NCI-H1048 (cell line): ENCODE measurements at places on chromosomes 2 and 18.

DNA sequence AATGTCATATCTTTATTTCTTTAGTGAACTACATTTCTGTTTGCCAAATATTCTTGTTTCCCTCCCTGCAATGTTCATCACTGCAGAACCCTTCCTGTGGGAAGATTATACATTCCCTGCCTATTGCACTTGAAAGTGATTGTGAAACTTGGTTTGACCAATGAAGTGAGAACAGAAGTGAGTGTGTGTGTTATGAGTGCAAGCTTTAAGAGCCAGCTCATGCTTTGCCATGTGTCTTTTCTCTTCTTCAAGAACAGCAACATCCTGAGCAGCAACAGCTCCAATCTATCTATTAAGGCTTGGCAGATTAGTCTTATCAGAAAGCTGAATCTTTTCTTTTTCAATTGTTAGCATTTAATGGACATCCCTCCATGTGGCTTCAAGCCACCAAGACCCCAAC is 42.0 kb upstream of the UBE2E3 start:
- no peak for DNase-seq

DNA sequence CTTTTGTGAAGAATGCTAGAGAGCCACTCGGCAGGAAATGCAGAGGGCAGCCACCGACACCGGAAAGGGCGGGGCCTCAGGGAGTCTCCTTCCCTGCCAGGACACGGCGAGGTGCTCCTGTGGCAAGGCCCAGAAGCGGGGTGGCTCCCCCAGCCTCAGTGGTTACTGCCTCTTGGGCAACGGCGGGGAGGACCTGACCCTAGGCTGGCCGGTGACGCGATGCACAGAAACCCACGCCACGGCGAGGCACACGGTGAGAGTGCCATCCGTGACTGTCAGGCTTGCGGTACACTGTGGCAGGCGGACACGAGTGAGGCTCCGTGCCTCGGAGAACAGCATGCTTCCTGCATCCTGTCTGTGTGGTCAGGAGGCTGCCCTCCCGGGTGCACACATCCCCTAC is 47.8 kb downstream of the ZAP70 start:
- DNase-seq = no peak

DNA sequence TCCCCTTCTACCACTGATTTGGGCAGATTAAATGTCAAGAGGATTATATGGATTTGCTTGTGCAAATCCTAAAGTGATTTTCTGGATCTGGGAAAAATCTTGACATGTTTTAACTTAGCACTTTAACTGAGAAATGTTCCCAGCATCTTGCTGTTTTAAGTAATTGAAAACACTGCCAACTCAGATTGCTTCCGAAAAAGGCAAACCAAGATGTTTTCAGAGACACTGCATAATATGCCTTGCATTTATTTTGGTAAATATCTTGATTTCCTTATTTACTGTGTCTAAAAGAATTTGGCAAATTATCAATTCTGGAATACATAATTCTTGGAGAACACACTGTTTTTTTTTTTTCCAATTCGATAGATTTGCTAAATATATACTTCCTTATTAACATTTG is 385.0 kb upstream of the FAM98A start:
- DNase-seq = no peak

DNA sequence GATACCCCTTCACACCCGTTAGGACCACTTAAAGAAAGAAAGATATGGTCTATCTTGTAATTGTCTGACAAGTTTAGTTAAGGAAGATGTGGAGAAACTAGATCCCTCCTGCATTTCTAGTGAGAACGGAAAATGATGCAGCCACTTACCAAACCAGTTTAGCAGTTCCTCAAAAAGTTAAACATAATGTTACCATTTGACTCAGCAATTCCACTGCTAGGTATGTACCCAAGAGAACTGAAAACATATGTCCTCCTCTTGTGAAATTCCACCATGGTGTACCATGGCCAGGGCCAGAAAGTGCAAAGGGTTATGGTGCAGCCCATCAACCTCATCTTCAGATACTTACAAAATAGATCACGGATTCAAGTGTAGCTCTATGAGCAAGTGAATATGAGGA is 79.0 kb upstream of the ID2 start:
- DNase-seq = no peak

GRCh38 chr2:43276962-43277391 is 50.6 kb upstream of the ZFP36L2 start:
- no peak for DNase-seq

DNA sequence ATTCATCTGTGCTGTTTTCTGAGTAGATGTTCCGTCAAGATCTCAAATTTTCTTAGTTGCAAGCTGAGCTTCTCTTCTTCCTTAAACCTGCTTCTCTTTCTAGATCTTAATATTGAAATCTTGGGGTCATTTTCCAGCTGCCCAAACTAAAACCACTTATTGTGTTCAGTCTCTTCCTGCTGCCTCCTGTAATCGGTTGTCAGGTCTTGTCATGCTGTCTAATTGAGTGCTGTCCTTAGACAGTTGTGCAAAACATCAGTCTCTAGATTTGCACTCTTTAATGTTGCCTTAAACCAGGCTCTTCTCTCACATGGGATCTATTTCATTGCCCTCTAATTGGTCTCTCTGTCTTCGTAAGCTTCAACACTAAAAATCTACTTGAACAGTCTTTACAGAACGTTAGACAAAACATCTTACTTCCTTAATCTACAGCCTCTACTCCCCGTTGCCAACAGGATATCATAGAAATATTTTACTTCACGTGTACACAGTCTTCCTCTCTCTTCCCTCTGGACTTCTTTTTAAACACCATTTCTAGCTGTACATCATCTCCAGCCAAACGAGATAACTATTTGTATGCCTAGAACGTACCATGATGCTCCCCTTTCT is 34.9 kb downstream of the GPD2 start:
- no peak for DNase-seq

DNA sequence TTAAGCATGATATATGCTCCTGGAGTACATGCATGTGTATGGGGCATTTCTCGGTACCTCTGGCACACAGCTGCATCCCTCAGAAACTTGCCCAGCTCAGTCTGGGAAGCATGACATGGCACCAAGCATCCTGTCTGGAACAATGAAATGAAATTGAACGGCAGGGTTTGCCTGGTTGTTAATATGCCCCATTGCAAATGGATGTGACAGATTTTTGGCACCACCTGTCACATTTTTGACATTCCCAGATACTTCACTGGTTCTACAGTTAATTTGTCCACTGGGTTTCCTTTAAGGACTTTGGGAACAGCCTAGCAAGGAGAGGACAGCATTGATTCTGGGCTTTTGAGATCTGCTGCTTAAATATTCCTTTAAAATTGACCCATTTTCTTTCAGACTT is 305.8 kb downstream of the TSN start:
- no peak for DNase-seq

DNA sequence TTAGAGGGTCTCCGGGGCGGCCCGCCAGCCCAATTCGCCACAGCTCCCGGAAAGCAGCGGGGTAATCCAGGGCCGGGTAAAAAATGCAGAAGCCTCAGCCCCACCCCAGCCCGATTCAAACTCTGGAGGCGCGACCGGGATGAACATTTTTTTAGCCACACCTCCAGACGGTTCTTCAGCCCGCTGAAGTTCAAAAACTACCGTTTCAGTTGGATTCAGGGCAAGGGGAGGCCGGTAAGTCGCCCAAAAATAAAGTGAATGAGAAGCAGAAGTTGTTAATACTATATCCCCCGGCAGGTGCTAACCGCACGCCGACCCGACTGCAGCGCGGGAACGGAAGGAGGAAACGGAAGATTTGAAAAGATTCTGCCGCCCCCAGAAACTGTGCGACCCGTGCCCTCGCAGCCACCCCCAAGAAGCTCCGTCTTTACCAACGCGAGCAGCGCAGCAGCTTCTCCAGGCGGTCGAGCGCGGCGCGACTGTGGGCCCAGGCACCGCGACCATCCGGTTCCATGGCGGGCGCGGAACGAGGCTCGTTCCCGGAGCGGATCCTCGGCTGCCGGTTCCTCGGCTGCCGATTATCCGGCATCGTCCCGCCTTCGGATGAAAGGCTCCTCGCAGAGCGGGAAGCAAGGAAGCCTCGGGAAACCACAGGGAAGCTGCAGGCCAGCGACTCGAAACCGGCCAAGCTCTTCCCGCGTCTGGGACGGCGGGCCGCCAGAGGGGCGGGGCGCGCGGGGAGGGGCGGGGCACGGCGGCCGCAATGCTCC is at the start of gene BARD1:
Gene BARD1, minus strand, starts transcription at position 703 of the 770 bp plus-strand sequence. Its CDS starts 114 bp downstream, at position 589.
- no peak for DNase-seq

GRCh38 chr2:206163251-206163880 is 3.7 kb downstream of the EEF1B2 start:
- DNase-seq = no peak

DNA sequence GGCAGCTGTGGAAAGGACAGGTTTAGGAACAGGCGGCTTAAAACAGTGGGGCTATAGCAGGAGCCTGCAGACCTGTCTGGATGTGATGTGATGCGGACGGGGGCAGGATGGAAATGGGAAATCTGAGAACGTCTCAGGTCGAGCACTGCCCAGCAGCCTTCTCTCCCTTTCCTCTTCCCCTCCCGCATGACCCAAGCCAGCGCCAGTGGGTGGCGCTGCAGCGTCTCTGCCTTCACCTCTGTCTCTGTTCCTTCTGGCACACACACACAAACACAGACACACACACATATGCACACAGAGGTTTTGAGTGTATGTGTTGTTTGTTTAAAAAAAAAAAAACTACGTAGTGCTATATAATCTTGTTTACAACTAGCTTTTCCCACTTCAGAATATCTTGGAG is 82.0 kb upstream of the SLC66A3 start:
- no peak for DNase-seq

DNA sequence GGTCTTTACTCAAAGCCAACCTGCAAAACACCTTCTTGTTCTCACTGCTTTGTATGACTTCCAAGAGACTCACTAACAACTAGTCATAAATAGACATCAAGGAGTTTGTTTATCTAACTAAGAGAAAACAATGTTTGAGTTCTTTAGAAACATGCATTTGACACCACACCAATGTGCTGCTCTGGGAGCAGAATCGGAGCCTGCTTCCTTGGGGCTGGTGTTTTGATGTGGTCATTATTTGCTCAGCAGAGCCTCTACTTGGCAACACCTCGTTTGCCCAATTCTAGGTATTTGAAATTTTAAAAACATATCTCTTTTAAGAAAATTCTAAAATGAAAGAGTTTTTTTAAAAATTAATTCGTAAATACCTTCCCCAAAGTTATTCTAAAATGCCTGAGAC is 167.5 kb downstream of the BCL2 start:
- no peak for DNase-seq

DNA sequence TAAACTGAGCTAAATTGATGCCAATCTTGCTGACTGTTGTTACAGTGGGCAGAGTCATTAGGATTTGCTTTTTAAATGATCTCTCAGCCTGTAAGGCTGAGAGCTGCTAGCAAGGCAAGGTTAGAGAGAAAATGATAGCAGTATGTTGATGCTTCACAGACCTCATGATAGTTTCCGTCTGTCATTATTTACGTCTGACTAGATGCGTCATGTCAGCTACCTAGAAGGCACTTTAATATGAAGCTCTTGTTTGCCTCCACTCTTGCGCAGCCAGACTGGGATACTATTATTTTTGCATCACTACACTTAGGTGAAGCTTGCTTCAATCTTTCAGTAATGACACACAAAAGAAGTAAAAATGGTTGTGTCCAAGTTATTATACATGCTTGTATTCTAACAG is 313.8 kb downstream of the LNPK start:
- DNase-seq = no peak

GRCh38 chr2:216888081-216888480 is 28.2 kb upstream of the TNP1 start:
- DNase-seq = no peak

- no peak for DNase-seq
Observed at GRCh38 chr2:73939419-73939818, 12.7 kb downstream of the DGUOK start.

DNA sequence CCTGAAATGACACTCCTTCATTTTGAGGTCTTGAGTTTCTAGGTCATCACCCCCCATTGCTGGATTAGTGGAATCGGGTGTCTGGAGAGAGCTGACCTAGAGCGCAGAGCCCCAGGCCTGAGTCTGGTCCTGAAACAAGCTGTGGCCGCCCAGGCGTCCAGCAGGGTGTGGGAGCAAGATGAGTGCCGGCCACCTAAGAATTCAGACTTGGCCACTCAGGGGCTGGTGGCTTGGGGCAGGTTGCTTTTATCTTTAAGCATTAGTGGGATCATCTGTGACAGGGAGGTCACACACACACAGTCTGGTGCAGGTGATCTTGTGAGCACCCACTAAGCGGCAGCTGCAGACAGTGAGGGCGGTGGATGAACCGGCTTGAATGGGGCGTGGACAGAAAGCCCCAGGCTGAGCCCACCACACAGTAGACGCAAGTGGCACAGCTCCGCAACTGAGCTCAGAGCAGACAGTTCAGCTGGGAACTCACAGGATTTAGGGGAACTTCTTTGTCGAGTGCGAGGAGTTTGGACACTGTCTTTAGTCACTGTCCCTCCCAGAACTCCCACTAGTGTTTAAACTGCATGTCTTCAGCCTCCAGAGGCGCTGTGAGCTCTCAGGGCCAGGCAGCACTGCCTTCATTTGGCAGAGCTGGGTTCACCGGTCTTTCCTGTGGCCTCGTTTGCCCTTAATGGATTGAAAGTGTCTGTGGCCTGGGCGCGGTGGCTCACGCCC is 21.5 kb downstream of the ITGB1BP1 start:
- no peak for DNase-seq

DNA sequence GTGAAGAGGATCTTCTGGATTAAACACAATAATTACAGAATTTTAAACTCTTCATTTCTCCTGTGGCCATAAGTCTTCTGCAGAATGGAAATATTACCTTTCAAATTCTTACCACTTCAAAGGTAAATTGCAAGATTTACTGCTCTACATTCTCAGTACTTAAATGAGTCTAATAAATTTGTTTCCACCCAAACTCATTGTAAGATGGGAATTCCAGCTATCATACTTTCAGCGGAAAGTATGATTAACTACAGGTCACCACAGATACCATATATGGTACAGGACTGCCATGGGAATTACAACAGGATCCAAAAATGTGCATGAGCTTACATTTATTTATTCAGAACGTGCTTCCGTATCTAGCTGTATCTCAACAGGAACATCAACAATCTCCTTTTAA is 3.1 kb downstream of the DSC3 start:
- no peak for DNase-seq

DNA sequence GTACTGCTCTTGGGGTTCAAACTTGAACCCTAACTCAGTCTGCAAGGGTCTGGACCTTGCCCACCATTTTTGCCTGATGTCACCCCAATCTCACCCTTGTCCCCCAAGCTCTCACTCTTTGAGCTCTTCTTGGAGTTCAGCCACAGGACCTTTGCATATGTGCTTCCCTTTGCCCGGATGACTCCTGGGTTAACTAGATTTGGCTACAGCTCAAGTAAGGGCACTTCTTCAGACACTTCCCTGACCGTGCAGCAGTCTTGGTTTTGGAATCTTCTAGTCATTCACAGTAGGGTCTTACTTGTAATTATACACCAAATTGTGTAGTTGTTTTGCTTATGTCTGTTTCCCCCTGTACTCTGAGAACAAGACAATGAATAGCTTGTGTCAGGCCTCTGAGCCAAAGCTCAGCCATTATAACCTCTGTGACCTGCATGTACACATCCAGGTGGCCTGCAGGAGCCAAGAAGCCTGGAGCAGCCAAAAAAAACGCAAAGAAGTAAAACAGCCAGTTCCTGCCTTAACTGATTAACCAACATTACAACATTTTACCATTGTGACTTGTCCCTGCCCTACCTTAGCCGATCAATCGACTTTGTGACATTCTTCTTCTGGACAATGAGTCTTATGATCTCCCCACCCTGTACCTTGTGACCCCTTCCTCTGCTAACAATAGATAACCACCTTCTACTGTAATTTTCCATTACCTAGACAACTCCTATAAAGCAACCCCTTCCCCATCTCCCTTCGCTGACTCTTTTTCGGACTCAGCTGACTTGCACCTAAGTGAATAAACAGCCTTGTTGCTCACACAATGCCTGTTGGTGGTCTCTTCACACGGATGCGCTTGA is 1.0 kb upstream of the MOGAT1 start:
- no peak for DNase-seq

- DNase-seq = no peak
Observed at GRCh38 chr2:20516291-20516645, 69.4 kb downstream of the RHOB start.
